ENCODE measurements at places on chromosomes 4 and X.
A peak's percentile ranks its signal among the peaks of the same experiment; 100 is the strongest.

- no peak for DNase-seq
Observed at GRCh38 chrX:134443020-134443419, 16.9 kb upstream of the HPRT1 start.

DNA sequence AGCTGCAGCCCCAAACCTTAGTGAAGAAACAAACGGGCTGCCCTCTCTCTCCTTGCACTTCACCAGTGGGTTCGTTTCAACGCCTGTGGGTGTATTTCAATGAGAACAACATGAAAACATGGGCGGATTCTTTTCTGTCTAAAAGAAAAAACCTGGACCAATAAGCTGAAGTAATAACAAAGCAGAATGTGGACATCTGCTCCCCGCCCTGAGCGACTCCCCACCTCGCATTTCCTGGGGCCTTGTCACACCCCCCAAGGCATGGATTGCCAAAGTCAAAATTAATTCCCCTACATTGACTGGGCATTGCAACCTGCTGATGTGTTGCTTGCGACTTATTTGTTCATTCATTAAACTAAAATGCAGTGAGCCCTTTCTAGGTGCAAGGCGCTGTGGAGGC lies 142.9 kb downstream of the BCOR start:
- DNase-seq: no peak

- no peak for DNase-seq
Observed at GRCh38 chrX:40153345-40154249, 55.8 kb upstream of the BCOR start.

DNA sequence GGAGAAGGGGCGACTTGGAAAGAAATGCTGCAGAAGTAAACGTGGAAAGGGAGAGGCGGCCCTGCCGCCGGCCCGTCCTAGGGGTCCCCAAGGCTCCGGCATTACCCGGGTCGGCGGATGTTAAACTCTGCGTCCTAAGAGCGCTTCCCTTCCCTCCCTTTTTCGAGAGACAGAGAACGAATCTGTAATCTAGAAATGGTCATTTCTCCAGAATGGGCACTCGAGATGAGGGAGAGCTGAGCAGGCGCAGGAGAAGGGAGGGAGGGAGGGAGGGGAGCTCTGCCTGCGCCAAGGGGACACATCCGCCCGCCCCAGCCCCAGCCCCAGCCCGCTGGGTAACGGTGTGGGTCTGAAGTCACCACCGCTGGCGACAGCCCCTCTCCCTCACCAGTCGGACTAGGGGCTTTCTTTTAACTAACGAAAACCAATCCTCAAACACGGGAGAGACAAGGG lies 1.7 kb downstream of the HCFC1 start:
- DNase-seq: no peak

DNA sequence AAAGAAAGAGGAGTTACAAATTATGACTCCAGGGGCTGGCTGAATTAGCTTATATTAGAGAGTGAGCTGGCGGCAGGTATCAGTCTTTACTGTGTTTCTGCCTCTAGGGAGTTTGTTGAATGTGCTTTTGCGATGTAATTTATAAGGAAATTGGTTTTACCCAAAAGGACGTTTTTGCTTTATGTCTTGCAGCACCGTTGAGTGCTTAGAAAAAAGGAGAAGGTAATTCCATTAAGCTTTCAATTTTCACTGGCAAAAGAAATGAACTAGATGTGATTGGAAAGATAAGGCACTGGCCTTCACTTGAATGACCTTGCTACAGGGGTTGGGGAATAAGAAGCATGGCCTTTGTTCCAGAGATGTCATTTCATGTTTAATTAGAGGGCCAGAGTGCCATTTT lies 74.9 kb upstream of the CBR4 start:
- DNase-seq: no peak

DNA sequence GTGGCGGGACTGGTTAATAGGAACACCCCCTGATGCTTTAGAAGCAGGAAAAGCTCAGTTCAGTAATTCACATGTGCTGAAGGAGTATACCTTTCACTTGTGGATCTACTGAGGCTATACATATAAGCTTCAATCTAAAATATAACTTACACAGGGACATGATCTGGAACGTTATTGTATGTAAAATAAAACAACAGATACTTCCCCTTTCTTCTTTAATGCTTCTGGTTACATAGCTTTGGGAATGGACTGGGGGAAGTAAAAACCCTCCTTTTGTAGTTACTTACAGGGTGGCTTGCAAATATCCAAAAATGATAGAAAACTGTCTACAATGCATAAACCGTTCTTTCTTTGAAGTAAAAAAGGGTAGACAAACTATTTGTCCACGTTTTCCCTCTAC lies 1.9 kb downstream of the FGG start:
- no peak for DNase-seq

DNA sequence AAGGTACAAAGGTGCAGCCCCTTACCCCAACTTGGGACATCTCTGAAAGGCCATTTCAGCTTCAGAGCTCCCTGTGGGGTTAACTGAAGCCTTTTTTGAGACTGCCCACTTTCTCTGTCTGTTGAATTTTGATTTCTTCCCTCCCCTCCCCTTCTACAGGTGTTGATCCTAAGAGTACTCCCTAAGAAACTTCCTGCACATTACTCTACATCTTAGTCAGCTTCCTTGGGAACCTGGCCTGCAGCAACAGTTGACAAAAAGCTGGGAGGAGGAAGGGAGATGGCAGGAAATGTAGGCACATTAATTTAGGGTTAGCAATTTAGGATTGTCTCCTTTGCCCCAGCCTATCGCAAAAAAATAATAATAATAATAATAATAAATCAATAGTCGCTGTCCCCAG lies 1.2 kb upstream of the IDS start:
- DNase-seq: no peak

DNA sequence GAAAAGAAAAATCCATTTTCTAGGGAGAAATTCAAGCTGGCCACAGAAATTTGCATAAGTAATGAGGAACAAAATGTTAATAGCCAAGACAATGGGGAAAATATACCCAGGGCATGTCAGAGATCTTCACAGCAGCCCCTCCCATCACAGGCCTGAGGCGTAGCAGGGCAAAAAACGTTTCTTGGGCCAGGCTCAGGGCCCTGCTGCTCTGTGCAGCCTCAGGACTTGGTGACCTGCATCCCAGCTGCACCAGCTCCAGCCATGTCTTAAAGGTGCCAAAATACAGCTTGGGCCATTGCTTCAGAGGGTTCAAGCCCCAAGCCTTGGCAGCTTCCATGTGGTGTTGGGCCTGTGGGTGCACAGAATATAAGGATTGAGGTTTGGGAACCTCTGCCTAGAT lies 32.1 kb upstream of the TMPRSS11B start:
- DNase-seq: no peak

GRCh38 chr4:1196421-1197183 lies 24.2 kb upstream of the SPON2 start:
- no peak for DNase-seq

- DNase-seq: peak; percentile 34
Observed at GRCh38 chrX:49165901-49166881, 3.6 kb downstream of the MAGIX start.

GRCh38 chrX:65528705-65529340 lies 5.8 kb downstream of the LAS1L start:
- DNase-seq: peak; percentile 2

GRCh38 chr4:6938237-6938636 lies 28.6 kb downstream of the TBC1D14 start:
- DNase-seq: no peak

DNA sequence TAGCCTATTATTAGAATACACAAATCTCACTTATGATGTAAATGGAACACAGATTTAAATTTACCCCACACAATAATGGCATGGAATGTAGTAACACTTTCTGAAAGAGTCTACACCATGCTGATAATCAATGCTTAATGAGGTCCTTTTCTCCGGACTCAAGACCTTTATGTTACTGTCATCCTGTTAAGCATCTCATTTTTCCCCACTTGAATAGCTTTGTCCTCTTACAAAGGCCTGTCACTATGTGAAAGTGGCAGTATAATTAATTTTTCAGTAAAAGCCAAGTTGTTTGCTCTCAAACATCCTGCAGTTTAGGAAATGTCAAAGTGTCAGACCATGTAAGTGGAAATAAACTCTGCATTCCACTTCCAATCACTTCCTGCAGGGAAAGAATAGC lies 96.4 kb downstream of the GPC3 start:
- DNase-seq: no peak

DNA sequence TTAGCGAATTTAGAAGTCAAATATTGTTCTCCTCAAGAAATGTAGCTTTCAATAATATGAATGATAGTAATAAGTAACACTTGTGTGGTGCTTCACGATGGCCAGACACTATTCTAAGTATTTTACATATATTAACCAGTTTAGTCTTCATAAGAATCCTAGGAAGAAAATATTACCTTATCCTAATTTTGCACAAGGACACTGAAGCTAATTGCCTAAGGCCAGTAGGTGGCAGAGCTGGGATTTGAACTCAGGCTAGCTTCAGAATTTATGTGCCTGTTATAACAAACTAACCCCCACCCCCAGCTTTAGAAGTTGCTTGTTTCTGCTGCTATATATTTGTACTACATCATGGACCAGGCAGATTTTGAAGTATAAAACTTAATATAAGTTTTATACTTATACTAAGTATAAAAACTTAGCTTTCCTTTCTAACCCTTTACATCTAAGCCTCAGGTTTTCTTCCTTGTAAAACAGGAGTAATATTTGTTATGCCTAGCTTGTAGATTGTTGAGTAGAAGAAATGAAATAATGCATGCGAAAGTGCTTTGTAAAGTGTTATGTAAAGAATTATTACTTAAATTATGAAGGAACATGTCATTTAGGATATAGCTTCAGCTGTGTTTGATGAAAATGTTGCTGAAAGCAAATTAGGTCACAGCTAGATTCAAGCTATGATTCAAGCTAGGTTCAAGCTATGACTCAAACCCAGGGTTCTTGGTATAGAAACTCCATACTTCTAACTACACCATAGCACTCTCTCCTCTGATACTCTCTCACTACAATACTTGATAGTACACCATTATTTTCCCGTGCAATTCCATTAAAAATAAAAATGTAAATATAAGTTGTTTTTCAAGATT lies 4.2 kb upstream of the CDS1 start:
- DNase-seq: no peak

DNA sequence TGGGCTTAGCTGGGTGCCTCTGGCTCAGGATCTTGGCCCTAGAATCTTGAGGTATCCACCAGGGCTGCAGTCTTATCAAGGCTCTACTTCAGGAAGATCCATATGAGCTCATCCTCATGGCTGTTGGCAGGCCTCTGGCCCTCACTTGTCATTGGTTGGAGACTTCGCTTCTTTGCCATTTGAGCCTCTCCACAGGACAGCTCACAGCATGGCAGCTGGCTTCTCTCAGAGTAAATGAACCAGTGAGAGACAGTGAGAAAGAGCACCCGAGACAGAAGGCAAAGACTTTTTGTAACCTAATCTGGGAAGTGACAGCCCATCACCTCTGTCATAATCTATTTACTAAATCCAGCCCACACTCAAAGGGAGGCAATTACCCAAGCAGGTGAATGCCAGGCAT lies 236.8 kb downstream of the GPAT3 start:
- no peak for DNase-seq

DNA sequence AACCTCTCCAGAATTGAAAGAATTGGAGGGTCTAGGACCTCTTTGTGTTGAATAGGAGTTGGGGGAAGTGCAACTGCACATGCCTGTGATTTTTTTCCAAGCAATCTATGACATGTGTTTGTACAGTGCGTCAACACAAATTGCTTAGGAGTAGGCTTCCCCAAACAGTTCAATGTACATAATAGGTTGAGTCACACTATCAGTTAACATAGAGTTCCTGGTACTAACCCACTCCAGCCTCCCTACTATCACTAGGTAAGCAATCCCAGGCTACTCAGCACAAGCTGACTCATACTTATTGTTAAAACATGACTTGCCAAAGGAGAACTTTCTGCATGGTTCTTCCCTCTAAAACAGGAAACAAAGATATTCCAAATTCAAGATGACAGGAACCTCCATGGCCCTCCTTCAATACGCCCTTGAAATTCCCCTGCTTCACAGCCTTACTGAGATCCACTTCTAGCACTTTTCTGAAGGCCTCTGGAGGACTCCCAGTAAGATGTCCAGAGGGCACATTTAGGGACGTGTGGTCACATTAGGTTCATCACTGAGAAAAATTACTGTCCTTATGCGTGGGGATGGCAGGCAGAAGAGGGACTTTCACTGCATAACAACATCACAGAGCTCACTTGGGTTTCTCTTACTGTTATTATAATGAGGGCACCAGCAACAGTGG lies 8.4 kb upstream of the VSIG1 start:
- no peak for DNase-seq

DNA sequence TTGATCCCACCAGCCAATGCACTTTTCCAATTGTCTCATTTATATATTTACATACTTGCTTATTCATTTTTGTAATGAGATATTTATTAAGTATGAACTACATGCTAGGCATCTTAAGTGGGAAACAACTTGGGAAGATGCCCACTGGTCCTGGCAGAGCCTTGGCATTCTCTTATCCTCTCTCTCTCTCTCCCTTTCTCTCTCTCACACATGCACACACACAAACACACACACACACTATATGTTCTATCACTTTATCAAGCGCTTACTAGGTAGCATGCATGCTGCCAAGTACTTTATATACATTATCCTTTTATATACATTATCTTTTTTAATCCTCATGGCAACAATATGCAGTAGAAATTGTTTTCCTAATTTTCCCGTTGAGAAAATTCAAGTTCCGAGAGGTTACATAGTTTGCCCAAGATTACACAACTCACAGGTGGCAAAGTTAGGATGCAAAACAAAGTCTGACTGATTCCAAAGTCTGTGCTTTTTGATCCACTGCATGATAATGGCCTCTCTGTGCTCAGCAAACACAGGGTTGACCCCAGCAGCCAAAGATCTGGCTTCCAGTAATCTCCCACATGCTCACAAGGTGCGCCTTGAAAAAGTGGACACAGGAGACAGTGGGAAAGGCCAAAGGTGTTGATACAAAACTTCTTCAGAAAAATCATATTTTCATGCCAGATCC lies 173.1 kb upstream of the KLF3 start:
- DNase-seq: no peak

DNA sequence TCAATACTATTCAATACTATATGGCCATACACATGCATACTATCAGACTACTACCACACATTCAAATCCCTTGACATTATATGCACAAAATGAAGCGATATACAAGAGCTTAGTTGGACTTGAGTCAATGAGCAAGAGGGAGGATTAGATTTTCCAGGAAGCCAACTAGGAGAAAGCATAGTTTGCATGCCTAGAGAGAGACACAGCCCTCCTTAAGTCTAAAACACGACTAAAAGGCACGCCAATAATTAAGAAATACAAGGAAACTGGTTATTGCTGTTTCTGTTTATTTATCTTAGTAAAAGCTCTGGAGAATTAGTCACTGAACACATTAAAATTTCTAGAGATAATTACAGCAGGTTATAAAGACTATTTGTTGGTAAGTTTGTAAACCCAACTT lies 21.8 kb downstream of the MBNL3 start:
- DNase-seq: no peak

Data from stimulated activated CD4-positive, alpha-beta T cell treated with anti-CD3 and anti-CD28 coated beads, Interleukin-12 subunit alpha, Interleukin-12 subunit beta, amount 100 ng/mL, for 24 hours (primary cell).